Effector CD8-positive, alpha-beta T cell (primary cell): ENCODE measurements at places on chromosomes 7 and 10.

- DNase-seq = no peak
Measured at GRCh38 chr7:118755067-118755625, 530.6 kb downstream of the ANKRD7 start.

GRCh38 chr7:78218051-78218450, 419.5 kb downstream of the PHTF2 start:
- no peak for DNase-seq

GRCh38 chr7:76272851-76273497, 29.5 kb upstream of the HSPB1 start:
- DNase-seq = no peak

DNA sequence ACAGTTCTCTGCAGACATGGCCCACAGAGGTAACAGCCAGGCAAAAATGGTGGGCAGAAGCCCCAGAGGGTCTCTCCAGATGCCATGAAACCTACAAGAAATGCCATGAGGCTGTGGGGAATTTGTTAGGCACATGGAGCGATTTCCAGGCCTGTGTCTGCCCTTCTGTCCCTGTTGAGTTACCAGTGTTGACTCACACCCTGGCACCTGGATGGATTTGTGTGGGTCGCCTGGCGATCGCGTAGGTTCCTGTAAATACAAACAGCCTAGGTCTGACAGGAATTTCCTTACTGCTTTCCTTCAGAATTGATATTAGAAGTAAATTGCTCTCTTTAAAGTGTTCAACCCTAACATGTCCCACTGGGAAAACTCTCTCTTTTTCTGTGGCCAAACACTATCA, 164.9 kb upstream of the EEPD1 start:
- no peak for DNase-seq

DNA sequence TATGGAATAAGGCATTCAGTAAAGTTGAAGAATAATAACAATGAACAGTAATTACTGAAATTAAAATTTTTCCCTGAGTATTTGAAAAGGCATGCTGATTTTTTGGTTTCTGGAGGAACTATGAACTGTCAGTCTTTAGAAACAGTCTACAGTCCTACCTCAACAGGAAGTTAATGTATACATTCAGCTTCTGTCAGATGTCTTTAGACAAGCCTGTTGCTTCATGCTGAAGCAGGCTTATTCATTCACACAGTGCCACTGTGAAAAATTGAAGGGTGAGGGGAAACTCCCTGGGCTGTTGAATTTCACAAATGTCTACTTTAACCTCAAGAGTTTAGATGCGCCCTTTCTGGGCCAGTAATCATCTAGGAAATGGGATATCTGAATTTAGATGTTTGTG, 3.5 kb downstream of the NRF1 start:
- DNase-seq = no peak
